NCI-H460 (cell line): ENCODE measurements at places on chromosomes 16 and 17. TPM values are rescaled to one million over a fixed set of nuclear protein-coding genes. Genes with fewer than 3 reads are reported as not detected.

P3H4 gene
- total RNA-seq, result 42.9 and 47.7 TPM in 2 replicates

KRT40 gene
- not detected in 2 replicates for total RNA-seq

DNA sequence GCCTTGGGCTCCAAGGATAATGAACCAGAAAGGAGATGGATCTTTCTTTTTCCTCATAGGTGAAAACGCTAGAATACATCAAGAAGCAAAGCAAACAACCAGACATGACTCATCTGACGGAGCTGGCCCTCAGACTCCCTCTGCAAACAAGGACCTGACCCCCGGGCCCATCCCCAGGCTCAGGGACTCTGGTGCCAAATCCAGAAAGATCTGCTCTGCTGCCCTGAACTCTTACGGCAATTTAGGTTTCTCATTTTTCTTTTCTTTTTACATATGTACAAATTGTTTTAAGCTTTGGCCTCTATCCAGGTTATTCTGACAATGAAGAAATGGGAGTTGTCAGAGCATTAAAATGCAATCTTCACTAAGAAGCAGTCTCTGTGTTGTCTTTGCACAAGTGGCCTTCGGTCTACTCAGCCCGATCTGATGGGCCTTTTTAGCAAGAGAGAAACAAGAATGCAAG, 17.7 kb downstream of the KNOP1 start:
- DNase-seq, result no peak

DNA sequence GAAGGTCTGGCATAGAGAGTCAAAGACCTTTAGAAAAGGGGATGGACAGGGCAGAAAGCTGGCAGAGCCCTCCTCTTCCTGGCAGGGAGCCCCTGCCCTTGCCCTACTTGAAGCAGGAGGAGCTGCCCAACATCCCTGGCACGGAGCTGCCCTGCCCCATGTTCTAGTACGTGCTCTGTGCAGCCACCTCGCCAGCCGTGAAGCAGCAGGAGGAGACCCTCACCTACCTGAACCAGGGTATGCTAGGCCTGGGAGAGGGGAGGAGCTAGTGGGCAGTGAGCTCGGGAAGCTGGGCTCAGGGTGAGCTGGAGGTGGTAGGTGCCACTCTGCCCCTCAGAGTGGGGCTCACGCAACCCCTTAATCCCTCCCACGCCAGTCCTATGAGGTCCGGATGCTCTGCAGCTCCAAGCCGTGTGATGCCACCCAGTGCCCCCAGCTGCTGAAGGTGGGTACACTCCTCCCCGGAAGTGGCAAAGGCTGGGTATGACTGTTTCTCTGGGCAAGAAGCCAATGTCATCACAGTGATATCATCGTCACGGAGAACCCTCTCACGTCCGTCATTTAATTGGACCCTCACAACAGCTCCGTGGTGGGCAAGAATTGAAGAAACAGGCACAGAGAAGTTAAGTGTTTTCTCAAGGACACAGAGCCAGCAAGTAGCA, 12.7 kb upstream of the STAC2 start:
- DNase-seq, result peak; percentile 57

IL4R gene
- total RNA-seq, result 4.9 and 5.1 TPM in 2 replicates

DNA sequence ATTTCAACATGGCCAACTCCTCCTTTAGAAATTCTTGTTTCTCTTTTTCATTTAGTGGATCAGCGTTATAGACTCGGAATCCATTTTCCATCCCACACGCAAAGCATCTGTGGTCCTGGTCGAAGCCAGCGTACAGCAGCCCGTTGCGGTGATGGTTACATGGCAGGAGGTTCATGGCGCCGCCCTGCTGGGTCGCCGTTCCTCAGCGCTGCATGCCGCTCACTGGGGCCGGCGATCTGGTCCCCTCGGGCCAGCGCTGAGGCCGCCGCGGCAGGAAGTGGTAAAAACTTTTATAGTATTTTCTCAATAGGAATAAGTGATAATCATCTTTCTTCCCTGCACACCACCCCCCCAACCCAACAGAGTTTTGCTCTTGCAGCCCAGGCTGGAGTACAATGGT, 29.9 kb upstream of the RHOT1 start:
- DNase-seq, result no peak

GRCh38 chr17:15103785-15104184, 161.3 kb downstream of the PMP22 start:
- no peak for DNase-seq

CCL18 gene
- not detected in 2 replicates for total RNA-seq
